ENCODE measurements at places on chromosomes 2 and 18. TPM values are rescaled to one million over a fixed set of nuclear protein-coding genes. Genes with fewer than 3 reads are reported as not detected.

Gene FER1L5
- total RNA-seq: not detected

Gene IL37
- total RNA-seq: not detected

Gene HRH4
- total RNA-seq: 0.39 TPM

Gene GRB14
- 0.69 TPM for total RNA-seq

All from CD4-positive, CD25-positive, alpha-beta regulatory T cell (primary cell).